ENCODE measurements at places on chromosomes 12 and 14.
A peak's percentile ranks its signal among the peaks of the same experiment; 100 is the strongest.

DNA sequence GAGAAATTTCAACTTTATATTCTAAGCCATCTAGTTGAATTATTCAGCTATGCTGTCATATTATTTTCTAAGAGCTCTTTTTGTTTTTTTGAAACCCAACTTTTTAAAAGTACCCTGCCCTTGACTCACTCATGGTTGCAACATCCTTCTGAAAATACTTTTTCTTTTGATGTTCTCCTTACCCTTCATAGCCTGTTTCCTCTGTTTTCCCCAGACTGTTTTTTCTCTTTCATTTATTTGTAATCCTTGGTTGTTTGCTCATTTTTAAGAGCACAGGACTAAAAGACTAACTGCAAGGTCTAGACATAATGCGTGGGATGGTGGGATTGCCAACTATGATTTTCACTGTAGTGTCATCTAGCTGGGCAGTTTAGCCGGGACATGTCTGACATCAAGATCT lies 21.2 kb upstream of the CDKL1 start:
- no peak for DNase-seq

- DNase-seq, result no peak
These were observed 6.5 kb upstream of the PNMA1 start for GRCh38 chr14:73720636-73721035.

- no peak for DNase-seq
These were observed 18.5 kb downstream of the PPP2R5E start for GRCh38 chr14:63524537-63525155.

DNA sequence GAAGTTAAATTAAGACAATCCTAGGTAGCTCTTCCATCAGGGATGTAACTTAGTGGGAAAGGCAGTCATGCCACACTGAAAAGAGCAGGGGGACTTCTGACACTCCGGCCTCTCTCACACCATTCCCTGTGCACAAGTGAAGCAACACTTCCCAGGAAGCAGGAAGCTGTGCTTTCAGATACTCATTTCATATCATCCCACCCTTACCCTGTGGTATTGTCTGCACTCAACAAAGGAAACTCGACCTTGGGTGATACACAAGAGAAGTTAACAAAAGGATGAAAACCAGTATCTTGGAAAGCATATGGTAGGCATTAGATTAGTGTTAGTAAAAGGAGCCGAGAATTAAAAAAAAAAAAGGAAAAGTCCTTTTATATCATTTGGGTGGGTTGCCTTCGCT lies 61.3 kb upstream of the MDM1 start:
- DNase-seq, result no peak

GRCh38 chr12:18439541-18439940 lies 178.2 kb downstream of the PIK3C2G start:
- no peak for DNase-seq

DNA sequence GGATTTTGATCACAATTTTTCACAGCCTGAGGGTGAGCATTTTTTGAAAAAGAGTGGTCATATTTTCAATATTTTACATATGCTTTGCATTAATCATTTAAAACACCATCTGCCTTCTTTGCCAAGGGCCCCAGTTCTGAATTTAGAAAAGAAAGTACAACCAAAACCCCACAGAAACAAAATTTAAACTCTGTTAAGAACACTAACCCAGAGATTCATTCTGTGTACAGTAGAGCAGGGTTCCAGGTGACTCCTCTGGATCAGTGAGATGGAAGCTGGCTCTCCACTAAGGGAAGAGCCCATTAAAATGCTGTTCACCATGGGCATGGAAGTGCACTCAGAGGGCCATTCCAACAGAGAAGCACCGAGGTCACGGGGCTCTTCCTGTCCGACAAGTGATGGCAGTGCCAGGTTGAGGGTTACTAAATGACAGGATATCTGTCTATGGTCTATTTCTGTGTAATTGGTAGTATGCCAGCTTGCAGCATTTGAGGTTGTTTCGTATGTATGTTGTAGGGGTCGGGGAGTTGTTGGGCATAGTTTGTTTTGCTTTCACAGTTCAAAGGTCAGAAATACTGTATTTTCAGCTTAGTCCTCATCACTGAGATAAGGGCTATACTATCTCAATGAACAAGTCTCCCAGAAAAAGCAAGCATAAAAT lies 95.9 kb downstream of the SLC35F4 start:
- DNase-seq, result no peak

- DNase-seq, result no peak
These were observed 2.3 kb upstream of the ZBTB42 start for GRCh38 chr14:104798300-104799243.

DNA sequence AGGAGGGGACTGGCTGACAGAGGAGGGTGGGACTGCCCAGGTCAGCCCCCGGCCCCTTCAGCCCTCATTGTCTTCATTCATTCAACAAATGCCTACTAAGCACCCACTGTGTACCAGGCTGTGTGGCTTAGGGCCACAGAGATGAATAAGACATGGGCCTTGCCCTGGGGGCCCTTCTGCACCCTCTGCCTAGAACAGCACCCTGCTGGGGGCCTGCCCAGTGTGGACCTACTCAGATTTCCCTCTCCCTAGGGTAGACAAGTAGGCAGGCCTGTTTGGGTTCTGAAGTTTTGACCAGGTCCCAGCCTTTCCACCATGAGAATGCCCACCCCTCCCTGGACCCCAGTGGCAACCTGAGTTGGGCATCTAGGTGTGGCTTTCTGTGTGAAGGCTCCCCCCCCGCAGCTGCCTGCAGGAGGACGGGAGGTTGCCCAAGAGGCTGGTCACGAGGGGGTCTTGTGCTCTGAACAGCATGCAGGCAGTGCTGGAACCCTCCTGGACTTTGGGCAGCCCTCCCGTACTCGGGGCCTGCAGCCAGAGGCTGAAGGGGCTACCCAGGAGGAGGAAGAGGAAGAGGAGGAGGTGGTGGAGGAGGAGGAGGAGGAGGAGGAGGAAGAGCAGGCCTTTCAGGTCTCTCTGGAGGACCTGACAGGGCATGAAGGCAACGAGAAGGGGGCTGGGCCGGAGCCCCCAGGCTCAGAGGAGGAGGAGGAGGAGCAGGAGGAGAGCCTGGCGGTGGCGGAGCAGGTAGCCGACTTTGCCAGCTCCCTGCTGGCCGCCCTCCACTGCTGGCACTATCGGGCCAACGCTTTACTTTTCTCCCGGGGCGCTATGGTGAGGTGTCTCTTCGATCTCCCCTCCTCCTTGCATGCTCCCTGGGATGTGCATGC lies 33.4 kb downstream of the PLEKHG3 start:
- DNase-seq, result peak; percentile 47

DNA sequence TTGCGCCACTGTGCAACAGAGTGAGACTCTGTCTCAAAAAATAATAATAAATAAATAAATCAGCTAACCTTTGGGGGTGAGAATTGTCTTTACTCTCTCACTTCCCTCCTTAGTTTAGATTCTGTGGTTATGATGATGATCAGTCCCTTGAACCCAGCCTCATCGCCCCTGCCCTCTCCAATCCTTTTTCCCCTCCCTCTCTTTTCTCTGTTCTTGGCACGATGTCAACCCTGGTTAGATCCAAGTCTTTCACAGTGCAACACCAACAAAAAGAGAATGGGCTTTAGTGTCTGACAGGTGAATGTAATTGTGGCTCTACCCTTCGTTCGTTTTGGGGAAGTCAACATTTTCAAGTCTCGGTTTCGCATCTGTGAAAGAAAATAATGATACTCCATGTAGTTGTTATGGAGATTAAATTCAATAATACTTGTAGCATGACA lies 59.0 kb downstream of the NTN4 start:
- DNase-seq, result no peak

GRCh38 chr14:85444635-85445034 lies 85.3 kb upstream of the FLRT2 start:
- DNase-seq, result no peak

- DNase-seq, result no peak
These were observed 10.4 kb downstream of the TECPR2 start for GRCh38 chr14:102373110-102373509.

- DNase-seq, result no peak
These were observed 238.5 kb downstream of the SPTSSA start for GRCh38 chr14:34223373-34224148.

GRCh38 chr14:66850258-66850888 lies 338.9 kb upstream of the GARIN2 start:
- DNase-seq, result no peak

GRCh38 chr14:101077481-101078074 lies 174.1 kb upstream of the RTL1 start:
- no peak for DNase-seq

DNA sequence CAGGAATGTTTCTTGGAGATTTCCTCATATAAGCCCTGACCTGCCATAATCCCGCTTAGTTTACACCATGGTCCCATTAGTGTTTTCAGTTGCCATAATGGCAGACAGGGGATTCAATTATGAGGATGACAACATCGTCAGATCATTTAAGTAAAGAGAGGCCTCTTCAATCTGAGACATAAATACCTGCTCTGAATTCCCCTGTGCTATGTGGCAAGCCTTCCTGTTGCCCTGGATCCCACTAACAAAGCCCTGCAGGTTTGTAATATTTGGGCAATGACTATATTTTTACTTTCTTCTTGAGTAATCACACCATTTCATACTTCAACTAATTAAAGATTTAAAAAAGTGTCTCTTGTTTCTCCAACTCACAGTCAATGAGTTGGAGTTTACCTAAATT lies 108.9 kb downstream of the TRAFD1 start:
- DNase-seq, result no peak

- no peak for DNase-seq
These were observed 162.5 kb upstream of the NOS1 start for GRCh38 chr12:117523971-117524370.

GRCh38 chr12:114320968-114321367 lies 85.0 kb downstream of the TBX5 start:
- no peak for DNase-seq

DNA sequence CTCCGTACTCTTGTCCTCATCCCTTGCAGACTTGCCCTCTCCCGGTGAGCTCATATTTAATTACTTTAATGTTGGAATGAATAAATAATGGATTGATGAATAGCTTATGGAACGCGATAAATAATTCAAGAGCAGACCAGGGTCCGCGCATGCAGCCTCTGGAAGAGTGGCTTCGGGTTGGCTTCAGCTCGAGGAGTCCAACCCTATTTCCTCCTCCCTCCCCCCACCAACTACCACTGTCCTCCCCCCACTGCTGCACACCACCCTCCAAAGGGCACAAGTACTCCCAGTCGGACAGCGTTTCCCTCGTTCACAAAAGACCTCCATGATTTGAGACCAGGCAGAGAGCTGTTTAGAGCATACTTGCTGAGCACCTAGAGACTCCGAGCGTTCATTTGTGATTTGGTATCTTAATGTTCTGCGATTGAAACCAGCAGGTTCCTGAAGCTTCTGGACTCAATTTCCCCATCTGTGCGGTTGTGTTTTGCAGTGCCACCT lies 647 bp upstream of the SIX1 start:
- DNase-seq, result no peak

DNA sequence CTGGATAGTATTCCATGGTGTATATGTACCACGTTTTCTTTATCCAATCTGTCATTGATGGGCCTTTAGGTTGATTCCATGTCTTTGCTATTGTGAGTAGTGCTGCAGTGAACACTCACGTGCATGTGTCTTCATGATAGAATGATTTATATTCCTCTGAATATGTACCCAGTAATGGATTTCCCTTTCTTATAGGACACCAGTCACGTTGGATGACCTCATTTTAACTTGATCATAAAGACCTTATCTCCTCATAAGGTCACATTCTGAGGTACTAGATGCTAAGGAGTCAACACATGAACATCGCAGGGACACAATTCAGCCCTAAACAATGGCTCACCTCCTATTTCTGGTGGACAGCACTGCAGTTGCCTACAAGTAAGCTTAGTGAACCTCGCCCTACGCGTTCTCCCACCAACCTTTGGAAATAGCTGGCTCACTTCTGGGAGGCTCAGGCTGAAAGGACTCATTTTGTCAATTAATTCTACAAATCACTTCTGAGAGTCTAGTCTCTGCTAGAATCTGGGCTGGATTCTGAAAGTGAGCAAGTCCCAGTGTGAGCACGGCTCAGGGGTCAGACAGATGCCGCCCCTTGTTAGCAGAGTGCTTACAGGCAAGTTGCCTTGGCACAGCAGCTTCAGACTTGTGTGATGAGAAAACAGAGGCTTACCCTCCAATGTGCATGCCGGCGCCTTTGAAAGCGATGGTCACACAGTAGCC lies 183.8 kb upstream of the GSC start:
- DNase-seq, result no peak

GRCh38 chr12:119704065-119704747 lies 36.3 kb downstream of the PRKAB1 start:
- no peak for DNase-seq

- no peak for DNase-seq
These were observed 7.9 kb downstream of the EMP1 start for GRCh38 chr12:13204428-13204827.

DNA sequence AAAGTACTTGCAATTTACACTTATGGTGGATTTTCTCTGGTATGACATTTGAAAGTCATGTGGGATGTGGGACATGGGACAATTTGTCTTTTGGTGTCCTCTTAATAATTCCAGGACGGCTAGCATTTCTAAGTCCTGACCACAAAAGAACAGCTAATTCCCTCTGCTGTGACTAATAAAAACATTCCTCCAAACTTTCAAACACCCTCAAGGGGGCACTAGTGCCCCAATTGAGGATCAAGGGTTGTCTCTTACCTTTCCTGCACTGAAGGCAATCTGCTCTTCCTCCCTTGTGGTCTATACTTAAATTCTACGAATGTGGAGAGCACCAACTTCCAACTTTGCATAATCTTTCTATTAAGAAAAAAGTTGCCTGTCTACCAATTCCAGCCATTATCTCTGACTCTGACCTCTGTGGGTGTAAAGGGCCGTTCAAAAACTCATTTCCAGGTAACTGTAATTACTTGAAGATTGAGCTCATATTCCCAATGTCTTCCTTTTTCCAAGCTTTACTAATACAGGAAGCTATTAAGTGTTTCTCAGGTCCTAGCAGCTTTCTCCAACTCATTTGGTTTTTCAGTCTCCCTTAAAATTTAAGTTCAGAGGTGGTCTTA lies 210.2 kb downstream of the PTPRO start:
- peak; percentile 39 for DNase-seq

DNA sequence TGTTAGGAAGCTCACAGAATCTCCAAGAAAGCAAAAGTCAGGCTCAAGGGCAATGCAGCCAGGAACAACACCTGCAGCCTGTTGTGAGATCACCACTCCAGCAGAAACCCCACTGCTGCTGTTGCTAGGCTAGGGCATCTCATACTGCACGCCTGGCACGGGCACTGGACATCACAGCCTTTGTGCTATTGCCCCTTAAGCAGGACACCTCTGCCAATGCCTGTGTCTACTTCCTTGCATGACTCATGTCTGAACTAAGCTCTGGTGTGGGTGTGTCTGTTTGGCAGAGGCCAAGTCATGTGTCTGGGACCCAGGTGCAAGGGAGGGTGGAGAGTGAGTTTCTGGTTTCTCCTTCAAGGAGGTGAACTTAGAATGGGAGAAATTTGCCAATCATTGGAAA lies 10.0 kb upstream of the DDX47 start:
- peak; percentile 61 for DNase-seq

DNA sequence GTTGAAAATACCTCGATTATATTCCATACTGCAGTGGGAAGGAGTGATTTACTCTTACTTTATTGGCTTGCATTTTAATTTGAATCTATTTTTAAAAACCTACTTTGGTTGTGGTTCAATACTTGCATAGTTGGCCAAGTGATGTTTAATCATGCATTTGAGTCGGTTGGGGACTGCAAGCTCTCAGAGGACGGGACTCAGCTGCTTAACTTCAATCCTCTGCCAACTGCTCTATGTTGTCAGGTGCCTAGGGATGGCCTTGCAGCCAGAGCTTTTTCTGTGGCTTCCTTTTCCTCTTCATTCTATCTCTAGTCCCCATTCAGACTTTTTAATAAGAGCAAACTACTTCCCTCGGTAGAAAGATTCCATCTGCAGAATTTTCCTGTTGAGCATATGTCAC lies 53.4 kb upstream of the KRR1 start:
- DNase-seq, result no peak

- DNase-seq, result no peak
These were observed 57.3 kb downstream of the ARL6IP4 start for GRCh38 chr12:123037791-123038190.

Data from head of caudate nucleus (tissue), 42 donors.